ENCODE measurements at places on chromosomes 6 and 20. TPM values are rescaled to one million over a fixed set of nuclear protein-coding genes. Genes with fewer than 3 reads are reported as not detected.

GRCh38 chr20:2261046-2261485 is 34.7 kb upstream of the TGM3 start:
- H3K4me3 ChIP-seq = no peak overlapping the region
- no peak for DNase-seq
- H3K27me3 ChIP-seq = peaks cover 7% of the 10 kb centered on the region
- H3K4me1 ChIP-seq = peaks cover 19% of the 10 kb centered on the region

DNA sequence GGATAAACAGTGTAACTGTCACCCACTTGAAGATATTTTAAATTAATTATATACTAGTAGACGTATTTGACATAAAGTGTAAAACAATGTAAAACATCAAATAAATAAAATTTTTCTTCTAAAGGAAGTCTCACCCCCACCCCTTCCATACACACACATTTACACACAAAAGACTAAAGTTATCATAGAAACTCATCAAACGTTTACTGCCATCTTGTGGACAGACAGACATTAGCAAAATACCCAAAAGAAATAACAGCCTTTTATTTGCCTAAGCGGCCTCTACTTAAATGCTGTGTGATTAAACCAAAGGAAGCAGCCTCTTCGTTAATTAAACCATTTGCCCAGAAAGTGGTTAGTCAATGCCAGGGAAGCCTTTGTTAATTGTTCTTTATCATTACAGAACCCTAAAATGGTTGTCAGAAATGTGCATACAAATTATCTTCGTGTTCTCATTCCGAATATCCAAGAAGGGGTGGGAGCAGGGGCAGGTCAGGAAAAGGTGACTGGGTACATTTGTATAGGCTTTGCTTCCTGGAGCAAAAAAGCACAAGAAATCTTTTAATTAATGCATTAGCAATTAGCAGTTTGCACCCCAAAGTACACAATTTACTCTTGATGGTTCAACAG is 176.2 kb upstream of the SASH1 start:
- H3K4me1 ChIP-seq = no peaks in the 10 kb centered on the region
- H3K4me3 ChIP-seq = no peak overlapping the region
- no peak overlapping the region for H3K27ac ChIP-seq

Gene SYCP2L
- total RNA-seq = not detected

GRCh38 chr6:21201637-21202350 is 391.8 kb upstream of the SOX4 start:
- H3K27ac ChIP-seq = no peak overlapping the region
- no peak overlapping the region for H3K4me3 ChIP-seq
- peaks cover 4% of the 10 kb centered on the region for H3K4me1 ChIP-seq
- H3K36me3 ChIP-seq = peaks cover 11% of the 10 kb centered on the region

DNA sequence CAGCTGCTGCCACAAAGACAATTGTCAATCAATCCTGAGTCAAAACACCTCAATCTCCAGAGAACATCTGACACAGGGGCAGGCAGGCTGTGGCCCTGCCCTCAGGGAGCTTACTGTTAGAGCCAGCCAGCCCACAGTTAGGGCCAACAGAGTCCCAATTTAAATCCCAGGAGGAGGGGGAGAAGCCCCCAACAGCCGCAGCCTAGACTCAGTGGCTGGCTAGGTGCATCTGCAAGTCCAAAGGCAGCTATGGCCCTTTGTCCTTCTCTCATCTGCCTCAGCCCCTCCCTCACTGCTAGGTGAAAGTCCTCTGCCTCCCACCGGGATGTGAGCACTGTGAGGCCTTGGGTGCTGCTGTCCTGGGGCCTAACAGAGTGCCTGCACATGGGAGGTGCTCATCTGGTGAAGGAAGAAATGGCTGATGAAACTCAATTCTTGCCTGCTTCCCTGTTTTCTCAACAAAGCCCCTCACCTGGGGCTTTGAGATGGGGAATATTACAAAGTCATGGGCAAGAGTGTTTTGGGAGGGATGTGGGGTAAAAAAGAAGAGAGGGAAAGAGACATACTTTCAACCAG is 33.7 kb upstream of the VEGFA start:
- H3K4me3 ChIP-seq = no peak overlapping the region
- peaks cover 8% of the 10 kb centered on the region for H3K36me3 ChIP-seq
- peaks cover 2% of the 10 kb centered on the region for H3K27me3 ChIP-seq
- DNase-seq = no peak
- H3K27ac ChIP-seq = no peak overlapping the region
- peaks cover 21% of the 10 kb centered on the region for H3K4me1 ChIP-seq
